Renal pelvis (tissue), 12 donors: ENCODE measurements at places on chromosomes 1 and 21. TPM values are rescaled to one million over a fixed set of nuclear protein-coding genes. Genes with fewer than 3 reads are reported as not detected.

The SLC37A1 gene
- polyA plus RNA-seq: 7.9 TPM

The S100A7 gene
- polyA plus RNA-seq: not detected

The PDE4B gene
- 6.8 TPM for polyA plus RNA-seq

The TIAM1 gene
- 17.1 TPM for polyA plus RNA-seq

The CHIT1 gene
- 0.17 TPM for polyA plus RNA-seq
